Naive thymus-derived CD8-positive, alpha-beta T cell (primary cell): ENCODE measurements at places on chromosomes 5 and 9.
A peak's percentile ranks its signal among the peaks of the same experiment; 100 is the strongest.

- H3K27me3 ChIP-seq = no peaks in the 10 kb centered on the region
- DNase-seq = no peak
- no peak overlapping the region for H3K27ac ChIP-seq
- no peaks in the 10 kb centered on the region for H3K4me1 ChIP-seq
- no peaks in the 10 kb centered on the region for H3K36me3 ChIP-seq
- H3K4me3 ChIP-seq = no peak overlapping the region
These were observed 703.0 kb upstream of the NUDT12 start for GRCh38 chr5:104265531-104266140.

DNA sequence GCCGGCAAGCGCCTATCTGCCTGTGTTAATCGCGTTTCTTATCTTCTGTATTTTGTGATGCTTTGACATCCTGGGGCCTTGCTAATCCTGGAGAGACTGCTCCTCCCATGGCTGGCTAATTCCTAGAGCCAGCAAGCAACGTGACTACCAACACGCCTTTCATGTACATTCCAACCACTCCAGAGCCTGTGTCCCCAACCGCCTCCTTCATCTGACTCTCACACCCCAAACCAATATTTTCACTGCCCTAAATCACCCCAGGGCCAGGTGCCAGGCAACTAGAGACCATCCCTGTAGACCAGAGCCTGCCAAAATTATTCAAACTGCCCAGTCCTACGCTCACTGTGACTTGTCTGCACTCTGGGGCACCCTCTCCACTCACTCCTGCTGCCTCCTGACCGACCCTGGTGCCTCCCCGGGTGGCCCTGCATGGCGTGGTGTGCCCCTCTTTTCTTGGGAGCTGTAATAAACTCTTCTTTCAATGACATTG, 50.5 kb upstream of the COL5A1 start:
- H3K4me1 ChIP-seq = no peaks in the 10 kb centered on the region
- H3K27me3 ChIP-seq = peaks cover 22% of the 10 kb centered on the region
- no peak overlapping the region for H3K4me3 ChIP-seq

- no peaks in the 10 kb centered on the region for H3K36me3 ChIP-seq
- no peak for DNase-seq
- H3K27ac ChIP-seq = no peak overlapping the region
- peaks cover 84% of the 10 kb centered on the region for H3K27me3 ChIP-seq
- peak overlapping the region; percentile 54 for H3K4me3 ChIP-seq
These were observed 1.1 kb downstream of the PPIC start for GRCh38 chr5:123035360-123035917.

DNA sequence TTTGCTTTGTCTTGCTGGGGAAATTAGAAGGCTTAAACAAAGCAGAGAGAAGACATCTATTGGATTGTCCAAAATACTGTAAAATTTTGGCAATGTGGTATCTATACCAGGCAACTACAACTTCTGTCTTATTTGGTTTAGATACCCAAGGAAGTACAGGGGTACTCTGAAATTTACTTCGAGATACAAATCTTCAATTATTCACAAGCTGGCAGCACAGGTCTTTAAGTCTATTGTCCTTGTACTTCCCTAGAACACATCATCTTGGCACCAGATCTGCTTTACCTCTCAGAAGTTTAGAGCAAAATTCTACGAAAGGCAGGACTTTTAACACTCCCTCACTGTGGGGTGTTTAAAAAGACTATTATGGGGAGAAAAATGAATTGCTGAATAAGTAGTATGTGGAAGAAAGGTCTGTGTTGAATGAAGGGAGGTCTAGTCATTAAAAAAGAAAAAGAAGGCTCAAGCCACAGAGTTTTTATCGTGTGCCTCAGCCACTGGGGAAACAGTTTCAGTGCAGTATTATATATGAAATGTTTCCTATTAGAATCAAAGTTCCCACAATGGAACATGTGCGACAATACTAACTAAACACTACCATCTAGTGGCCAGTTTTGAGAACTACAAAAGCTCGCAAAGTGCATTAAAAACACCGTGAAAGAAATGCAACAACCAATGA, 93.7 kb downstream of the PDE4D start:
- H3K27ac ChIP-seq = no peak overlapping the region

DNA sequence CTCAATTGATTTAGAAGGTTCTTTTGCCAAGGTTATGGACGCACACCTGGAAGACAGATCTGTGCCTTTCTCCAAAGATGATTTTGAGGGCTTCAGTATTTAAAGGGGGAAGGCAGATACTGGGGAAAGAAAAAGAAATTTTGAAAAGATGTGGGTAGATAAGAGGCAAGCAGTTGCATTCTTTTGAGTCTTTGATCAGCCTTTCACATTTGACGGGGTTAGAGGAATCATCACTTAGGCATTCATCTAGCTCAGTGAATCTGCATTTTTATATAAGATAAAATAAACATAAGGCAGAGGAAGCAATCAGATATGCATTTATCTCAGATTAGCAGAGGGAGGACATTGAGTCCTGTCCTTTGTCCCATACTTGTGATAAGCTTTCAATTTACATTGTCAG, 243.4 kb upstream of the RAI14 start:
- H3K27me3 ChIP-seq = peaks cover 13% of the 10 kb centered on the region
- no peak for DNase-seq
- no peaks in the 10 kb centered on the region for H3K36me3 ChIP-seq
- no peaks in the 10 kb centered on the region for H3K4me1 ChIP-seq
- no peak overlapping the region for H3K27ac ChIP-seq
